Renal cortex interstitium (tissue), 15 donors: ENCODE measurements at places on chromosomes 6 and 20.

- DNase-seq, result no peak
Measured at GRCh38 chr6:15518878-15519277, 143.9 kb downstream of the DTNBP1 start.

- DNase-seq, result no peak
Measured at GRCh38 chr6:21309807-21310221, 283.7 kb upstream of the SOX4 start.

- DNase-seq, result no peak
Measured at GRCh38 chr20:58531657-58532056, 16.5 kb upstream of the APCDD1L start.

GRCh38 chr6:24910331-24910960 lies 25.3 kb downstream of the RIPOR2 start:
- no peak for DNase-seq

- DNase-seq, result no peak
Measured at GRCh38 chr20:60292001-60292520, 333.8 kb downstream of the CDH26 start.

GRCh38 chr6:6758915-6759654 lies 170.6 kb downstream of the LY86 start:
- DNase-seq, result peak; percentile 65

DNA sequence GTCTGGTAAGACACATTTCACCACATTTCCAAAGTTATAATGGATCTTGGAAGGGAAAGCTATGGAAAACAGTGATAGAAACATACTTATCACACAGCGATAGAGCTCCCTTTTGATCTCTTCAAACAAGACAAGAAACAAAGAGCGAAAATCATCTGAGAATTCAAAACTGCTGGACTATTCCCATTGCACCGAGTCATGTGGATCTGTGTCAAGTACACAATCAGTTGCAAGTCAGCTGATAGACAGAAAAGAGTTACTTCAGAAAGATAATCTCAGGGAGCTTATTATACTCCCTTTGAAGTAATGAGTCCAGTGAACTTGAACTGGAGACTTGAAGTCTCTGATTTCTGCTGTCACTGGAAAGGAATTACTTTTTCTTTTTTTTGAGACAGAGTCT lies 89.7 kb upstream of the GCM1 start:
- DNase-seq, result no peak

GRCh38 chr6:121590916-121591315 lies 155.5 kb downstream of the GJA1 start:
- DNase-seq, result no peak

DNA sequence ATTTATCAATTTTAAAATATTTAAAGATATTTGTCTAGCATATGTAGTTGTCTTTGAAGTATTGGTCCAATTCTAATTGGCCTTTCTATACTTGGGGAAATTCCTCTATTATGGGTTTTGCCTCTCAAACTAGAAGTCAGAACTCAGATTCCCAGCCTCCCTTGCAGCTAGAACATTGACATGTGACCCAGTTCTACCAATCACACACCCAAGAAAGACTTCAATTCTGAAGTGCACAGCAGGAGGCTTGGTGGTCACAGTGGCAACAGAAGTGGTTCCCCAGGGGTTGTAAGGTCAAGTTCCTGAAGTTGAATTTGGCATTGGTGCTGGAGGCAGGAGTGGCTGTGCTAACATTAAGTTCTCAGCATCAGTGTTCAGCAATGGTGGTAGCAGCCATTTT lies 14.8 kb upstream of the FKBP5 start:
- no peak for DNase-seq
